Stimulated activated CD8-positive, alpha-beta memory T cell treated with anti-CD3 and anti-CD28 coated beads, Interleukin-2, amount 100 ng/mL, for 1 hour (primary cell): ENCODE measurements at places on chromosomes 1 and 21.

GRCh38 chr1:79422726-79423125 lies 416.2 kb upstream of the ADGRL4 start:
- no peak for DNase-seq

GRCh38 chr1:10074852-10075730 lies 42.3 kb downstream of the UBE4B start:
- no peak for DNase-seq

DNA sequence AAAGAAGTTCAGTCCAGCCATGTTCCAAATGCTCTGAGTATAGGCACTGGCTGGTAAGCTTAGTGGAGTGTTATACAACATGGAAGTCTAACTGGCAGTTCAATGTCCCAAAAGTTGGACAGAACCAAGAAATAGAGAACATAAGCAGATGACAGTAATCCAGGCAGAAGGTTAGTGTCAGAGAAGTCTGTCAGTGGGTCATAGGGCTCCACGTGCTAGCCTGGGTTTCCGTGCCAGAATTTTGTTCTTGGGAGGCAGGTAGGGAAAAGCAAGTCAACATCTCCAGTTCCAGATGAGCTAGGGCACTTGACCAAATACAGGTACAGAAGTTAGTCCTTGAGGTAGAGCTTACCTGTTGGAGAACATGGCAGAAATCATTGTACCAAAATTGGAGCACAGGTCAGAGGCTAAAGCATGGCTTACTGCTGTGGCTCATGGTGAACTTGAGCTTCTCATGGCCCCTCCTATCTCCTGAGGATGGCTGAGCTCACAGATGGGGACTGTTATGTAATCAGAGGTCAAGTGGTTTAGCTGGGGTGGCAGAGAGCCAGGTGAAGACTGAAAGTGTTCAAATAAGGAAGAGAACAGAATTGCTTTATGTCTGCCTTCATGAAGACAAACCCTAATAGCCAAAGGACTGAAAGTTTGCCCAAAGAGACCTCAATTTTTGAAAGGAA lies 170.8 kb downstream of the NFIA start:
- DNase-seq, result no peak

DNA sequence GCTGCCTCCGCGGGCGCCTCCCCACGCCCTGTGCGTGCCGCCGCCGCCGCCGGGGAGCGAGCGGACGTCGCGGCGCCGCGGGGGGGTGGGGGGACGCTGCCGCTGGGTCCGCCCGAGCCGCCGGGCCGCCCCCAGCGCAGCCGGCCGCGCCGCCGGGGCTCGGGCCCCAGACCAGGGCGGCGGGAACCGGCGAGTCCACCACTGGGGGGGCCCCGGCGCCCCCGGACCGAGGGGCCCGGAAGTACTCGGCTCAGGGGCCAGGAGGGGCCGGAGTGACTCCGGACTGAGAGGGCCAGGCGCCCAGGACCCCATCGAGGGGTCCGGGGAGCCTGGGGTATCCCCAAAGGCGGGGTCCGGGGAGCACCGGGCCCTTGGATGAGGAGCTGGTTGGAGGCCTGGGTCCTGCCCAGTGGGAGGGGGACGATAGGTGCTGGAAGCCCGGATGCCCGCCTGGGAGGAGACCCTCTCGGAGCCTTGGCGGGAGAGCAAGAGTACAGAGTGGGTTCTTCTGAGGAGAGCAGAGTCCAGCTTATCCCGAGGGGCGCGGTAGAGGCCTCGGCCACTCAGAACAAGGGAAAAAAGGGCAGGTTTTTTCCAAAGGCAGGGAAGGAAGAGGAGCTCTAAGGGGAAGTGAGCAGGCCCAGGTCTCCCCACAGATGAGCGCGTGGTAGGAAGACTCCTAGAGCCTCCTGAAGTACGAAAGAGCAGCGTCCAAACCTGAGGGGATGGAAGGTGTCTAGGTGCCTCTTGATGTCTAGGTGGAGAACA lies 556 bp downstream of the GMEB1 start:
- DNase-seq, result peak; percentile 31

- no peak for DNase-seq
Observed at GRCh38 chr1:58650141-58650540, 49.7 kb downstream of the MYSM1 start.

- DNase-seq, result no peak
Observed at GRCh38 chr1:230696722-230697437, 17.0 kb downstream of the AGT start.

DNA sequence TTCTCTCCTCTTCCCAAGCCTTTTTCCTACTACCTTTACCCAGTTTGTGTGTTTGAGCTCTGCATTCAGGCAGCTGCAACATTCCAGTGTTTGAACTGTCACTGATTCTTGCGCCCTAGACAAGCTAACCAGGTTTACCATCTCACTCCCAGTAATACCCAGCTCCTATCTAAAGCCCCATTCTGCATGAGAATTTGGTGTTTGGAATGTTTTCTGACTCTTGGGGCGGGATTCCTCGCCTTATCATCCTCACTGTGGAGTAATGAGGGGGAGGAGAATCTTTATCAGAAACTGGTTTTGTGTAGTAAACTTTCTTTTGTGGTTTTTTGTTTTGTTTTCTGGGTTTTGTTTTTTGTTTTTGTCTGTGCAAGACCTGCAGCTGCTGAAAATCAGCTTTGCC lies 36.5 kb downstream of the NCF2 start:
- no peak for DNase-seq

- DNase-seq, result no peak
Observed at GRCh38 chr21:36909901-36910561, 56.4 kb downstream of the HLCS start.

DNA sequence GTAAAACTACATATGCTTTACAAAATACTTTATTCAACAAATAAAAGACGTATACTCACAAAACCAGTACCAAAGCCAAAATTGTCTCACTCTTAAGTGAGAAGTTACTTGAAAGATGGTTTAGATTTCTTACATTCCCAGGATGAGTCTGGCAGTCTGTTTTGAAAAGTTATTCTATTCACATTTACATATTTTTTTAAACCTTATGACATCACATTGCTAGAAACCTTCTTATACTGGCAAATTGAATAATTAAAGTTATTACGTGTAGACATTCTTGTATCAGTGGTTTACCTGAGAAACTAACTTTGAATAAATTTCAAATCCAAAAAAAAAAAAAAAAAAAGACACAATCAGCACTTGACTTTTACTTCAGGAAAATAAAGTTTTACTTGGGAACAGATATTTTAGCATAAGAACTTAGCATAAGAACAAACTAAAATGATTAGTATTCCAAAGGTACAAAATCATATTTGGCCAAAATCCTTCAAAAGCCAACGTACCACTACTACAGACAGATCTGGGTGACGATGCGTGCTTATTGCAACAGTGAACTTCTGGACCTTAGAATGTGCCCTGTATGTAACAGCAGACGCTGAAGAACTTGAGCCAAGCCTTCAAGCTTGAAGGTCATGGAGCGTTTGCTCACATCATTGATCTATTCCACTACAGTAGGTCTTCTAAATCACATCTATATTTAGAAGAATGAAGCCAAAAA lies 2.5 kb downstream of the CDC42BPA start:
- DNase-seq, result no peak

DNA sequence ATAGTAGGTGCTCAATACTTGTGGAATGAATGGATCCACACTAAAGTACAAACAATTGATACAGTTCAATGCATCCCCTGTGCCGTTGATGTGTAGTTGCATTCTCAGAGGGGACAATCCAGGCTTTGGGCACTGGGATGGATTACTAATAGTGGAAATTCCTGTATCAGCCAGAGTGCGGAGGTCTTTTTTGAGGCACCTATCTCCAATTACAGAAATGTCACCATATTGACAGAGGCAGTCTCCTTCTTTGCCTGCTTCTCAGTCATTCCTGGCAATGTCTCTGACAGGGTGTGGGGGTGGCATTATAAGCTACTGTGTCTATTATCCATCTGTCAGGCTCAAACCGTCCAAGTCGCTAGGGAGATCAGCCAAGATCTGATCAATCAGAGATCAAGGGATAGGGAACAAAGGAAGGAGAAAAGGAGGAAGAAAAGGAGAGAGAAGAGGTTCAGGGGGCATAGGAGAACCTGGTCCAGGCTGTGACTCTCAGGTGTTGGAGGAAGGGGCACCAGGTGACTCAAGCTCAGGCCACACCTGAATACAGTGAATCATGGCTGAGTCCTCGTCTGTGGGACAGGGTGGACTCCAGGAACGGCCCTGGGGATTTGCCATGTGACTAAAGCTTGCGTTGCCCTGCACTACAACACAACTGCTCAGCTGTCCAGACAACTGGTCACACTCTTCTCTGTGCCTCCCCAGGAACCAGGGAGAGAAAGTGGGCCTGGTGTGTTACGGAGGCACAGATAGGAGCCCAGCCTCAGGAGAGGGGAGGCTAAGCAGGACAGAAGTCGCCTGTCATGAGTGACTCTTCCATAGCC lies 3.4 kb upstream of the LAMB3 start:
- no peak for DNase-seq

GRCh38 chr1:109617291-109617801 lies 2.1 kb downstream of the GNAT2 start:
- no peak for DNase-seq

DNA sequence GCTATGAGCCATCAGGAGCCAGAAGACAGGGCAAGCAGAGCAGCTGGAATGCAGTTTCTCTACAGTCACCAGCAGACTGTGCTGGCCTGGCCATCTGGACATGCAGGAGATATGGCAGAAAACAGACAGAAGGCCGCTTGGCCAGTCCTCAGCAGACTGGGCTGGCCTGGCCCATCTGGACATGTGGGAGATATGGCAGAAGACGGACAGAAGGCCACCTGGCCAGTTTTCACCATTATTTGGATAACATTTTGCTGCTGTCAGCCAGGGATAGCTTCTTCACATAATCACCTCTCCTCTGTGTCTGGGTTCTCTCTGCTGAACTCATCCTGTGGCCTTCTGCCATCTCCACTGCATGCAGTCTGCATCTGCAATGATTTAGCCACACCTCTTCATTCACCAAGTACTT lies 25.0 kb upstream of the CACYBP start:
- DNase-seq, result no peak

GRCh38 chr1:228884615-228885566 lies 149.6 kb downstream of the RHOU start:
- DNase-seq, result no peak

DNA sequence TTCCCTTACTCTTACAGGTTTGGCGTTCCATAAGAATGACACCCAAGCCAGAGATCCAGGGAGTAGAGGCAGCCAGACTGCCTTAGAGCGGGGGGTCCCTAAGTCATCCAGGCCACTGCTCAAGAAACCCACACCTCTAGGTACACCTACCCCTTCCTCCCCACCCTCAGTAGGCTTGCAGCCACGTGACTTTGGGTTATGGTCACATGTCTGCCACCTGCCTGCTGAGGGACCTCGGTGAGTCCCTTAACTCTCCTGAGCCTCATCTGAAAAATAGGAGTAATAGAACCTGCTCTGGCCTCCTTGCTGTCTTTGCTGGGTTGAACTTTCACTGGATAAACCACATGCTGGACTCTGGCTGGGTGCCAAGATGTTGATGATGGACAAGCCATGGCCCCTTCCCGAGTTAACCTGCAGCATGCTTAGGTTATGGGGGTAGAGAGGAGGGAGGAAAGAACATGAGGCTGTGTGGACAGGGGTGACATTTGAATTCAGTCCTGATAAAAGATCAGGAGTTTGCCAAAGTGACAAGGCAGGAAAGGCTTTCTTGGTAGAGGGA lies 4.5 kb downstream of the RPS6KA1 start:
- no peak for DNase-seq

- DNase-seq, result no peak
Observed at GRCh38 chr1:149915429-149916192, 2.0 kb downstream of the SV2A start.
